H7 (cell line): ENCODE measurements at places on chromosomes 5 and 9. TPM values are rescaled to one million over a fixed set of nuclear protein-coding genes. Genes with fewer than 3 reads are reported as not detected.

Gene SLC23A1
- not detected in 2 replicates for total RNA-seq

Gene FOXD1
- total RNA-seq, result 2.5 and 2.6 TPM in 2 replicates

Gene OMD
- not detected in 2 replicates for total RNA-seq

- peak; percentile 78 for DNase-seq
Measured at GRCh38 chr5:136769900-136770684, 404.7 kb upstream of the TRPC7 start.

DNA sequence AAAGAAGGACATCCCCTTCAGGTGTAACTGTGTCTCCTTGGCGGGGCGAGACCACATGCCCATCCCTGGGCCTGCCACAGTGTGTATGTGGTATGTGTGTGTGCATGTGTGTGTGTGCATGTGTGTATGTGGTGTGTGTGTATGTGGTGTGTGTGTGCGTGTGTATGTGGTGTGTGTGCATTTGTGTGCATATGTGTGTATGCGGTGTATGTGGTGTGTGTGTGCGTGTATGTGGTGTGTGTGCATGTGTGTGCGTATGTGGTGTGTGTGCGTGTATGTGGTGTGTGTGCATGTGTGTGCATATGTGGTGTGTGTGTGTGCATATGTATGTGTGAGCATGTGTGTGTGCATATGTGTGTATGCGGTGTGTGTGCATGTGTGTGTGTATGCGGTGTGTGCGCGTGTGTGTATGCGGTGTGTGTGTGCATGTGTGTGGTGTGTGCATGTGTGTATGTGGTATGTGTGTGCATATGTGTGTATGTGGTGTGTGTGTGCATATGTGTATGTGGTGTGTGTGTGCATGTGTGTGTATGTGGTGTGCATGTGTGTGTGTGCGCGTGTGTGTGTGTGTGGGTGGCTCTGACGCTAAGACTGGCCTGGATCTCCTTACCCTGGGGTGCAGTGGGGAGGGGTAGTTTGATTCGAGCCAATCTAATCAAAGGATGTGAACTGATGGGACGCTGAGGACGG is 107.9 kb upstream of the RAPGEF1 start:
- no peak for DNase-seq

DNA sequence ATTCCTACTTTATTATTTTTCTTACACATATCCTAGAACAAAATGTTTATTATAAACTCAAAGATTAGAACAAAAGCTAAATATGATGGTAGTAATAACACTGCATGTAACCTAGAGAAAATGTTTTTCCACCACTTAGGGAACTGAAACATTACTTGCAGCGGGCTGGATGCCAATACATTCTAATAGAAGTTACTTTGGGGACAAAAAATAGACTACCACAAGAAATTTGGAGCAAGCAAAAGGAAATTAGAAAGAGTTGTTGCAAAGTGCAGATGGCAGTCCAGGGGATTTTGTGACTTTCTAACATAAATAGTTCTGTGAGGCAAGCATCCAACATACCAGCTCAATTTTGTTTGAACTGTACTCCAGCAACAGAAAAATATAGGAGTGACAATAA is 255.3 kb upstream of the GRIN3A start:
- DNase-seq, result no peak

- peak; percentile 72 for DNase-seq
Measured at GRCh38 chr5:157740229-157740610, 3.3 kb upstream of the LSM11 start.

DNA sequence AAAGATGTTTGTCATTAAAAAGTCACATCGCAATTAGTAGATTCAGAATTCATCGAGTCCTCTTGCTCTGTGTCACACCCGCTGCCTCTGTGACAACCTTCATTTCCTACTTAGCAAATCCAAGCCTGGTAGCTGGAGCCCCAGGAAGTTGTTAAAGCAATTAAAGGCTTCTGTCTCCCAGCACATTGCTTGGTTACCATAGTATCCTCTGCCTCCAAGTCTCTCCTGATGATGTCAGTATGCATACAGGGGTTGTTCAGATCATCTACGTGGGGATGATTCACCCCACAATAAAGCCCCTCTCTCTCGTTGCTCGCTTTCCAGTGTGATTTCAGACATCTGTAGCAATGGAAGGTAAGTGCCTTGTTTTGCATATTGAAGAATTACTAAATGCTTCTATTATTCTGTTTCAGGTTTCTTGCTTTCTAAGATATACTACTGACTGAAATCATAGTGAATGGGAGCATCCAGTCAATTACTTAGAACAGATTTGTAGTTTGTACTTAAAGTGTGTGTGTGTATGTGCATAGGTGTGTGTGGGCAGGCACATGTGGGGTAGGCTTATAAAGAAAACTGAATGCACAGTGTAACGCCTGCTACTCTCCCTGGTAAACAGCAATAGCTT is 52.9 kb downstream of the PAM start:
- peak; percentile 19 for DNase-seq

DNA sequence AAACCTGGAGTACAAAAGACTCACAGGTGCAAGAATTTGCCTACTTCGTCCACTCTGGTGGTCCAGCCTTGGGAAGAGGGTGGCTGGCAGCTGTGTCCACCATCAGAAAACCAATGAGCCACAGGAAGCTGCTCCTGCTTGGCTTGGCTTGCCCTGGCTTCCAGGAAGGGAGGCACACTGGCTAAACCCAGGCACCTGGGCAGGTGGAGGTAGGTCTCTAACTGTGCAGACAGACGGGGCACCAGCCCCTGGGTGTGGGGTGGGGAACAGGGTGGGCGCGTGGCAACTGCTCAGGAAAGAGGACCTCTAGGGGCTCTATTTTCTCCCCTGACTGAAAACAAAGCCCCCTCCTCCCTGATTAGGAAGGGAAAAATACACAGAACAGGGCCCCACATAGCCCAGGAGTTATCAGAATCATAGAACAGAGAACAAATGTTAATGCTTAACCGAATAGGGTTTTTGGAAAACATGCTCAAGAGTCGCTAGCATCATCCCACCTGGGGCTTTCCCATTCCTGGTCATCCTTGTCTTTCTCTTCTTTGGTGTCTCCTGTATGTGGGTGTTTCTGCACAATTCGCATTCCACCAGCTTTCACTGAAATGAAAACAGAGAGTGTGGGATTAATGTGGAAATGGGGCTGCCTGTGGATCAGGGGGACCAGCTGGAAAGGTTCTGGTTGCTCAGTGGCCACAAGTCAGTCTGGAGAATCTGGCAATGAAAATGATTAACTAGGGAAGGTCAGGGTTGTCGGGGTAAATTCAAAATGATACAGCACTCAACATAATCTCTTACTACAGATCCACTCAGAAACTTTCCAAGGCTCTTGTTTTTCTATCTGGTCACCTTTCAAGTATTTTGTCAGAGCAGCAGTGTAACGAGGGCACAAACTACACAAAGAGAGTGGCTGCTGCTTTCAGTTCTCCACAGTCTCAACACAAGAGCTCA is 13.1 kb downstream of the DAP start:
- no peak for DNase-seq

- no peak for DNase-seq
Measured at GRCh38 chr9:131296906-131297500, 7.5 kb downstream of the PLPP7 start.
